CD4-positive, alpha-beta T cell treated with Interleukin-21 for 1 hour (primary cell): ENCODE measurements at places on chromosomes 12 and 14.

DNA sequence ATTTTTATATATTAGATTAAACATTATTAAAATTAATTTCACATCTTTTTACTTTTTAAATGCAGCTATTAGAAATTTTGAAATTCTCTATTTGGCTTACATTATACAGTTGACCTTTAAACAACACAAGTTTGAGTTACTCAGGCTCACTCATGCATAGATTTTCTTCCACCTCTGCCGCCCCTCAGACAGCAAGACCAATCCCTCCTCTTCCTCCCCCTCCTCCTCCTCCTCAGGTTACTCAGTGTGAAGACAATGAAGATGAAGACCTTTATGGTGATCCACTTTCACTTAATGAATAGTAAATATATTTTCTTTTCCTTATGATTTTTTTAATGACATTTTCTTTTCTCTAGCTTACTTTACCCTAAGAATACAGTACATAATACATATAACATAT lies 136.2 kb downstream of the LLPH start:
- DNase-seq: no peak

DNA sequence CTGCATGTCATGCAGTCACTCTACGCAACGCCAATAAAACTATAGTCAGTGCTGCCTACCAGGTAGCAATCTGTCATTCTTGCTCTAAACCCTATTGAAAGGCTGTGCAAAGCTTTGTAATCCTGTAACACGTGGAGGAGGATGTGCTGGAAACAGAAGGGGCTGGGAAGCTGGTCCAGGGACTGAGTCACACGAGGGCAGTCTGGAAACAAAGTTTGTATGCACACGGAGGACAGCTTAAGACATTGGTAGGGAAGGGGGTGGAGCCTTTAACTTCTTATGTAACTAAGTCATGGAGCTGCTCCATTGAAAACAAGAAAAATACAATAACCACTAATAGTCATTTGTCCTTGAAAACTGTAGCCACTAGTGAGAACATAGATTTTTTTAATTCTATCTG lies 128.0 kb downstream of the BCAT1 start:
- no peak for DNase-seq

- no peak for DNase-seq
Measured at GRCh38 chr14:89841851-89842250, 112.7 kb downstream of the EFCAB11 start.

DNA sequence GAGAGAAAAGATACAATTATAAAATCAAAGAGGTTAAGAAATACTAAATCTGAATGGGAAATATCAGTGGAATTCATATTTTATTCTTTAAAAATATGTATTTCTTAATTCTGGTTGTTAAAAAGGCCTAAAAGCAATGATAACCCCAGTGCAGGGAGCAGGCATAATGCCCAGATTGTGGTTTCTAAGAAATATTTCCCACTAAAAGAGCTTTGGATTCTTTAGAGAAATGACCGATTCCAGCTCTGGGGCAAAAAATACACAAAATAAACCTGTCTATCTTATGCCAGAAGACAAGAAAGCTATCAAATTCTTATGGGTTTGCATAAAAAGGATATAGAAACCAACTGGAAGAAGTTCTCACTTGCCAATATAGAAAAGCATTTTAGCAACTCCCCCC lies 71.6 kb downstream of the PDE6H start:
- no peak for DNase-seq

DNA sequence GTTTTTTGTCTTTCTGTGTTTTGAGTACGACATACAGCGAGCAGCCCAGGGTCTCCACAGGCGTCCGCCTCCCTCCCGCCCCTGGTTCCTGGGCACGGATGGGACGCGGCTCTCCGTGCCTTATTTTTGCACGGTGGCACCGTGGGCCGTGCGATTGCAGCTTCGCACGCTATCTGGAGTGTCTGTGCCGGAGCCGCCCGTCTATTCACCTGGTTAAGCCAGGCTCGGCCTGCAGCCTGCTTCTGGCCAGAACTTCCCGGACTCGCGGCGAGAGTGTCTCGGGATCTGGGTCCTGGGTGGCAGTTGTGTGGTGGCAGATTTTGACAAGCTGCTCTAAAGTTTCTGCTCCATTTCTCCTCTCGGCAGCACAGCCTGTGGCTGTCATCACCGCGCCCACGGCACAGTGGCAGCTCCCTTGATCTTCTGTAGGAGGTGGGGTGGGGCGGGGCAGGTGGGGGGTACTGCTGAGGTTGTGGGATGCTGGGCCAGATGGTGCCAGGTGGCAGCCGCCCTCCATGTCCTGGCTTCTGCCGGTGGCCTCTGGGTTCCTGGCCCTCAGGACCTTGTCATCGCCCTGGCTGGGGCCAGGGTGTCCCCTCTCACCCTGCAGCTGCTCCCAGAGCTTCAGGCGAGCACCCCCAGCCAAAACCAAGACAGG lies 2.9 kb downstream of the MMP17 start:
- no peak for DNase-seq

DNA sequence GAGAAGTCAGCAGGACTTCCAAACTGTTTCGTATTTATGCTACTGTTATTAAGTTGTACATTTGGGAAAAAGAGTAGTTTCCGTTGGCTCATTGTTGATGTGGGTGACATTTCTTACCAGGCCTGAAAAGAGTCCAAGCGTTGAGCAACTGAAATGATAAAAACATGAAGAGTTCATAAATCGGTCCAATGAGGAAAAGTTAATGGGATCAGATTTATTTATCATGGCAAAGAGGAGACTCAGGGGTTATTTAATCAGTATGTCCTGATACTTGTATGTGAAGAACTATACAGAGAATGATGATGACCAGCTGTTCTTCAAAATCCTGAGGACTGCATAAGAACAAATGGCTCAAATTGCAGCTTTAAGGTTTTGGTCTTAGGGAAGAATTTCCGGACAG lies 7.7 kb downstream of the VRK1 start:
- no peak for DNase-seq
